Right atrium auricular region (tissue), 2 donors: ENCODE measurements at places on chromosomes 5 and 9. TPM values are rescaled to one million over a fixed set of nuclear protein-coding genes. Genes with fewer than 3 reads are reported as not detected.

DNA sequence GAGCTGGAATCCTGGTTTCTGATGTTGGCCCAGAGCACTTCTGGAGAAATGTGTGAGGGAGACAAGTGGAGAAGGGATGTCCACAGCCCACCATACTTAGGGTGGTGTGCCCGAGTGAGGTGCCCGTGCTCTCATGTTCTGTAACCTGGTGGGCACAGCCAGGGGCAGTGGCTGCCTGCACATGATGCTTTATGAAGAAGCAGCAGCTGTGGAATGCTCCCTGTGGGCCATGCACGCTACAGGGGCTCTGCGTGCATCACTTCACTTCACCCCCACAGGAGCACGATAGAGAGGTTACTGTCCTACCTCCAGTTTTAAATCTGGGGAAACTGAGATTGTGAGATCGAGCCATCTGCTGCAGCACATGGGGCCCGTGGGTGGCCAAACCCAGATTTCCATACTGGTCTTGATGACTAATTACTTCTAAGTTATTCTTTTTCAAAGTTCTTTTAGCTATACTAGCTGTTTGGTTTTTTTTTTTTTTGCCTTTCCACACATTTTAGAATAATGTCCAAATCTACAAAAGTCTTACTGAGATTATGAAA is 441.6 kb downstream of the GADD45G start:
- H3K27me3 ChIP-seq: no peaks in the 10 kb centered on the region
- no peaks in the 10 kb centered on the region for H3K4me1 ChIP-seq
- no peaks in the 10 kb centered on the region for H3K36me3 ChIP-seq
- H3K27ac ChIP-seq: no peak overlapping the region
- DNase-seq: no peak

- no peak overlapping the region for H3K4me3 ChIP-seq
- DNase-seq: no peak
- H3K27me3 ChIP-seq: no peaks in the 10 kb centered on the region
- H3K27ac ChIP-seq: no peak overlapping the region
- no peaks in the 10 kb centered on the region for H3K4me1 ChIP-seq
Observed at GRCh38 chr5:26487553-26487952, 550.8 kb downstream of the CDH9 start.

The PCDHGC5 gene
- 1.4 TPM for total RNA-seq

The TRPM3 gene
- total RNA-seq: 0.59 TPM

GRCh38 chr5:25414742-25415141 is 770.0 kb upstream of the CDH10 start:
- DNase-seq: no peak
- no peak overlapping the region for H3K4me3 ChIP-seq
- H3K4me1 ChIP-seq: no peaks in the 10 kb centered on the region
